ENCODE measurements at places on chromosomes 11 and 22. TPM values are rescaled to one million over a fixed set of nuclear protein-coding genes. Genes with fewer than 3 reads are reported as not detected.

- DNase-seq: no peak
Observed at GRCh38 chr11:104104664-104105063, 59.3 kb downstream of the PDGFD start.

Gene GGTLC3
- not detected for total RNA-seq

Gene C22orf31
- not detected for total RNA-seq

- no peak for DNase-seq
Observed at GRCh38 chr11:35061516-35062440, 77.2 kb upstream of the CD44 start.

Gene P2RY2
- total RNA-seq: 90.9 TPM

DNA sequence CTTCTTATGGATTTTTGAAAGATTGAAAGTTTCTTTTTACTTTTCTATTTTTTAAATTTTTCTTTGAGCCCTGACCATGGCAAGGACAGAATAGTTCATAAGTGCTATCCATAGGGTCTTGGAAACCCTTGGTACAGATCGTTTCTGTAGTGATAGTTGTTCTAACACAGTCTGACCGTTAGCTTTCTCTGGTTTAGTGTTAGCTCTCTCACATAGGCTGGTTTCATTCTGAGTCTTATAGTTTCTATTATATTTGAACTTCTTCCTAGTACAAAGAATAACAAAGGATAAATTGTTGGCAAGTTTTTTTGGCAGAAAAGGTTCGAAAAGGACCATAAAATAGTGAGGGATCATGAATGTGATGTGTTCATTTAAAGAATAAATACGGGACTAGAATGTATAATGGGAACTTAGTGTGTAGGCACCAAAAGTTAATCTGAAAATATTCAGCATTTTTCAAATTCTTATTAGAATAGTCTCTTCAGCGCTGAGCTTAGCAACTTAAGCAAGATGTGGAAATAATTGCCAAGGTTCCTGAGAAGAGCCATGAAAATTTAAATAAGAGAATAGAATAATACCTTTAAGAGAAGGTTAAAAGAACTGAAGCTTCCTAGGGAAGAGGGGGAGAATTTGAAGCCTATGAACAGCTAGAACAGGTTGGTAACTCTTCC, 24.1 kb downstream of the FDX1 start:
- DNase-seq: no peak

DNA sequence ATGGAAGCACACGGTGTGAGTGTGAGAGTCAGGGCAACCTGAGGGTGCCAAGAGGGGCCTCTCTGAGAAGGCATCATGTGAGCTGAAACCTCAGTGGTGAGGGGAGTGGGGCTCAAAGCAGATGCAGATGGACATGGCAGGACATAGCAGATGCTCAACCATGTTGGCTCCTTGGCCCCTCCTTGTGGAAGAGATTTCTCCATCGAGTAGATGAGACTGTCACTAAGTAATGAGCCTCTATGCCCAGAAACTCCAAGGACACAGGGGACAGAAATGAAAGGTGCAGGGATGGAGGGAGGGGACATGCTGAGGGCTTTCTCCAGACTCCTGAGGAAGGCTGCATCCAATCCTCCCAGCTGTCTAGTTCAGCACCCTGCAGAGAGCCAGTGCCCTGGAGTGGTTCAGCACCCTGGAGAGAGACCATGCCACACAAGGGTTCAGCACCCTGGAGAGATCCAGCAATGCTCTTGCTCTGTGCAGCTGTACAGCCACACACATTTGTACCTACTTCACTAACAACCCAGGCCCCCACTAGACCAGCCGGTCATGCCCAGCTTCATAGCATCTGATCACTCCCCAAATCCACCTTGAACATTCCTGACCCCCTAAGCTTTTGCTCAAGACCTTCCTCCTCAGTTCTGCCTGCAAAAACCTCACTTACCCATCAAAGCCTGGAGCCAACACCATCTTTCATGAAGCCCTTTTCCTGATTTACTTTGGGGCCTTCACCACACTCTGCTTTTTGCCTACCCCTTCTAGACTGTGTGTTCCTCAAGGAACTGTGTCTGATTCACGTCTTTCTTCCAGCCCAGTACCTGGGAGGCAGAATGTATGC, 252.0 kb downstream of the CTTN start:
- no peak for DNase-seq

Data from psoas muscle (tissue), 8 donors.